Upper lobe of left lung (tissue), 6 donors: ENCODE measurements at places on chromosomes 7 and 10.

DNA sequence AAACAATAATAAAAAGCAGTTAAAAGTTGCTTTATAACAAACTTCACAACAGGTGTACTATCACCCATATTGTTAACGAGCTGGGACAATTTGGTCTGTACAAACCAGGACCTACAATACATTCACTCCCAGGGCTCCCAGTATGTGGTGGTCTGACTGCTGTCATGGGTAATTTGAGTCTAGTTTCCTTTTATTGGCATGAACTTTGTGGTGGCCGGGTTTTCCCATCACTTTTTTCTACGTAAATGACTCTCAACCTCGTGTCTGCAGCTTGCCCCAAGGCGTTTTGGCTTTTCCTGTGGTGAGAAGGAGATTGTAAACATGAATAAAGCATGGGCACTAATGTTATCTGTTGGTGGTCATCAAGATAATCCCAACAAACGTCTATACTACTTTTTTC, 118.7 kb upstream of the CDK6 start:
- no peak for DNase-seq

DNA sequence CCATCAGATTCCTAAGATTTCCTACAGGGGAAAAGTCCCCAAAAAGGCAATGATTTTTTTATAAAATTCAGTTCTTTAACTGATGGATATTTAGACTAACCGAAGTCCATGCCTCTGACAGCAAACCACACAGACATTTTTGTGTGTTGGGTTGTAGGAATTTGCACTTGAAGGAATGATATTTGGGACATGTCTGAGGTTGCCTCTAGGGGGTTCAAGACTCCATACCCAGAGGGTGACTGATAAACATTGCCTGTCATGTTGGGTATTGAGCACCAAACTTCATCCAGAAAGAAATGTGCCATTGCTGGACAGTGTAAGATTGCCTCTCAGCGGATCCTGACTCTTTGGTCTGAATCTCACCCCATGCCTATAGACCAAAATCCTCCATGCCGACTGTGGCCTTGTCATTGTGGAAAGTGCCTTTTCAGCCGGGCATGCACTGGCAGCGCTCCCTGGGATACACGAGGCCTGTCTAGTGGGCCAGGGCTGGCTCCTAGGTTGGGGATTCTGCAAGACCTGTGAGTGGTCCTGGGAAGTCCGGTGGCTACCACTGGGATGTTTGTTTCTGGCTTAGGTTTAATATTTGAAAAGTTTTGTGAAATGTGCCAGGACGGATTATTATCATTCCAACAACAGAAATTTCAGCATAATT, 252.9 kb downstream of the WDR37 start:
- no peak for DNase-seq

DNA sequence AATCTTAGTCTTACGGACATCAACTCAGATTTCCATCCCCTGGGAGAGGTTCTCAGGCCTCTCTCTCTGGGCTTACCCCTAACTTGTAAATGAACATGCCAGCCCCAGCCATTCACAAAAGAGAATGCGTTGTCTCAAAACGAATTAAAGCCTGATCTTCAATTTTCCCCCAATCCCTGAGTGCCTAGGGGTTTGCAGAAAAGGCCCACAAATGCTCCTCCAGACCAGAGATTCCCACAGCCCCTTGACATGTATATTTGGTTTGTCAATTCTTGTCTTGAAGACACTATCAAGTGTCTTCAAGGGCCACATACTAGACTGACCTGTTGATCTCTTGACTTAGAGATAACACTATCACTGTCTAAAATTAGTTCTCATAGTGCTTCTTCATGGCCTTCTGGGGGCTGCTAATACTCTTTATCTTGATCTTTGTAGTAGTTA, 11.9 kb upstream of the HOXA13 start:
- no peak for DNase-seq

GRCh38 chr10:63083904-63084689, 49.0 kb upstream of the NRBF2 start:
- peak; percentile 69 for DNase-seq

DNA sequence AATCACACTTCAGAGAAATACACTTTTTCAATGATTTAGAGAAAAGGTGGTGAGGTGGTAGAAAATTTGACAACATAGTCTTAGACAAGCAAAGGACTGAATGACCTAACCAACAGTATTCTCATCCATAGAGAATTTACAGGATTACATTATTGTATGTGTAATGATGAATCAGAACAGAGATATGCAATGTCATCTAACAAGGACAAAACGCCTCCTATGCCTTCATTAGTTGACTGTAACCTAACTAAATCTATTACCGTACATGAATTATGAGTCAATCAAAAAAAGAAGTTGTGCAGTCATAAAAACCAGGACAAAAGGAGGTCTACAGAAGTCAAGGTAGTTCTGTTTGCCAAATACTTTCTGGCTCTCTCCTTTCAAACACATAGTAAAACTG, 66.5 kb downstream of the RAB11FIP2 start:
- DNase-seq, result no peak

GRCh38 chr10:80462299-80462980, 8.3 kb downstream of the TSPAN14 start:
- DNase-seq, result no peak
